ENCODE measurements at places on chromosomes 7 and 10.

DNA sequence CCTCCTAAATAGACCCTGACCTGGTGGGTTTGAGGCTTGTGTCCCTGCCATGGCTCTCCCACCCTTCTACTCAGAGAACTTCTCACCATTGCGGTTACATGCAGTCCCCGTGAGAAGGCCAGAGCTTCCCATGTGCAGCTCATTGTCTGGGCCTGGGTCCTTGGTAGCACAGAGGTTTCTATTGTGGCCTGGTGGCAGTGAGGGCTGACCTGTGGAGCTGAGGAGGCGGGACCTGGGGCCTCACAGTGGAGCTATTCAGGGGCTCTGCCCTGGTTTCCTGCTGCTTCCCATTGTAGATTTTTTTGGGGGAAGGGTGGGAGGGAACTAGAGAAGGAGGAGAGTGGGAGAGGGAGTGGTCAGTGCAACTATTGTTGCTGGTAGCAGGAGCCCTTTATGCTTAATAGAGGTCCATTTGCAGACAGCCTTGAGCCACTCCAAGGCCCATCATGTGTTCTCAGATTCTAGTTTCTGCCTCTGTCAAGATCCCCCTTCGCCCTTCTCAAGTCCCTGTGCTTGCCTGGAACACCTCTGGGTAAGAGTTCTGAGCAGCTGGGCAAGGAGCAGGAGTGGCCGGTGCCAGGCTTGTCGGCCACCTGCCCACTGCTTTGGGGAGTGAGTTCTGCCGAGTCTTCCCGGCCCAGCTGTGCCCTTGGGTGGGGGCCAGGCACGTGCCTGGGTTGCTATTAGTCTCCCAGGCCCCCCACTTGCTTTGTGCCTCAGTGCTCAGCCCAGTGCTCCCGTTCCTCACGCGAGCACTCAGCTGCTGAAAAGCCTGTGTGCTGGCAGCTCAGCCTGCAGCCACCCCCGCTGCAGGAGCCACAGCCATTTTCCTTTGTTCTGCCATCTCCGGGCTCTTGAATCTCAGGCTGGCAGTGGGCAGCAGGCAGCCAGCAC lies 10.7 kb downstream of the TSPAN14 start:
- DNase-seq = no peak

GRCh38 chr10:73061743-73062142 lies 34.9 kb downstream of the P4HA1 start:
- no peak for DNase-seq

DNA sequence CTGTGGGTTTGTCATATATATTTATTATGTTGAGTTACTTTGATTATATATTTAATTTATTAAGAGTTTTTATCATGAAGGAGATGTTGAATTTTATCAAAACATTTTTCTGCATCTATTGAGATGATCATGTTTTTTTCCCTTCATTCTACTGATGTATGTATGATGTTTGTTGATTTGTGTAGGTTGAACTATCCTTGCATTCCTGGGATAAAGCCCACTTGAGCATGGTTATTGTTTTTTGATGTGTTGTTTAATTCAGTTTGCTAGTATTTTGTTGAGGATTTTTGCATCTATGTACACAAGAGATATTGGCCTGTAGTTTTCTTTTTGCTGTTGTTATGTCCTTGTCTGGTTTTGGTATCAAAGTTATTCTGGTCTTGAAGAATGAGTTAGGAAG lies 31.1 kb downstream of the SCART1 start:
- no peak for DNase-seq

GRCh38 chr10:132411561-132412253 lies 14.7 kb downstream of the PWWP2B start:
- DNase-seq = peak; percentile 68

DNA sequence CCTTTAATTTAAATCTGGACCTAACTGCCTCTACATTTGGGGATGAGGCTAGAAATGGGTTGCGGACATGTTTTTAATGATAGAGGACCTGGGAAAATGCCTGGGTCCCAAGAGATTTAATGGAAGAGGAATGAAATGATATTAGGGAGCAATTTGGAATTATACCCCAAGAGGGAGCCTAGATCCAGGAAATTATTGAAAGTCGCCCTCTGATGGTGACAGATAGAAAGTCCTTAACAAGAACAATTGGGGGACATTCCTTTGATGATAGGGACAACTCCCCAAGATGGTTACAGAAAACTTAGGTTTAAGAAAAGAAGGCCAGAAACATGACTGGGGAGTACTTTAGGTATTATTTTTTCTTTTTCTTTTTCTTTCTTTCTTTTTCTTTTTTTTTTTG lies 9.5 kb upstream of the TSGA13 start:
- no peak for DNase-seq

DNA sequence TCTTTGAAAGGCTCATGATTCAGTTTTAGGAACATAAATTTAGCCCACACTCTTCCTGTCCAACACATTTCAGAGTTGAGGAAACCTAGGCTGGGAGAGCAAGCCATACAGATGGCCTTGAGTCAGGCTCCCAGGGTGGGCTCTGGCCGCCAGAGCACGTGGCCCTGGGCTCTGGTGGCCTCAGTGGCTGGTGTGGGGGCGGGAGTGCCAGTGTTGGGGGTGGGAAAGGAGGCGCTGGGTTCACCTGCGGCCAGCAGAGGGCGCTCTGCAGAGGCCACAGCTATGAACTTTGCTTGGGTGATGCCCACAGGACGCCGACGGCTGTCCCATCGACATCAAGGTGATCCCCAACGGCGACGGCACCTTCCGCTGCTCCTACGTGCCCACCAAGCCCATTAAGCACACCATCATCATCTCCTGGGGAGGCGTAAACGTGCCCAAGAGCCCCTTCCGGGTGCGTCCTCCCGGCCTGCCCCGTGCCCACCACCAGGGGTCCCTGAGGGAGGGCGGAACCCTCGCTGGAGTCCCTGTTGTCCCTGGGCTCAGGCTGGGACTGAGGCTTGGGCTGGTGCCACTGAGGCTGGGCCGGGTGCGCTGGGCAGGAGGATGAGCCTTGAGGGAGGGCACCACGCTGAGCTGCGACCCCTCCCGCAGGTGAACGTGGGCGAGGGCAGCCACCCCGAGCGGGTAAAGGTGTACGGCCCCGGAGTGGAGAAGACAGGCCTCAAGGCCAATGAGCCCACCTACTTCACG lies 11.9 kb downstream of the FLNC start:
- no peak for DNase-seq

DNA sequence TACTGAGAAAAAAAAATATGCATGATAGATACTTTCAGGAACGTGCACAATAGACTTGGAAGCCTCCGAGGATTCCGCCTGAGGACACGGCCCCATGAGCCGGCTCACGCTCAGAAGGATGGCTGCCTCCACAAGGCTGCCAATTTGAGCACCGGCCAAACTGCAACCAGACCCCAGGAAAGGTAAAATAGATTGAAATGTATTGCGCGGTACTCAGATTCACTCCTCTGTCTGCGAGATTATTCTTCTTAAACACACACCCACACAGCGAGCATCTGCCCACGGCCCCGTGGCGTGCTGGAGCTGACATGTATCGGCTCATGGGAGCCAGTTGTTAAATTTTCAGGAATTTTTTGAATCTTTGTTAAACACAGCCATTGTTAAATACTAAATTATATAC lies 653.2 kb upstream of the MKI67 start:
- DNase-seq = no peak

DNA sequence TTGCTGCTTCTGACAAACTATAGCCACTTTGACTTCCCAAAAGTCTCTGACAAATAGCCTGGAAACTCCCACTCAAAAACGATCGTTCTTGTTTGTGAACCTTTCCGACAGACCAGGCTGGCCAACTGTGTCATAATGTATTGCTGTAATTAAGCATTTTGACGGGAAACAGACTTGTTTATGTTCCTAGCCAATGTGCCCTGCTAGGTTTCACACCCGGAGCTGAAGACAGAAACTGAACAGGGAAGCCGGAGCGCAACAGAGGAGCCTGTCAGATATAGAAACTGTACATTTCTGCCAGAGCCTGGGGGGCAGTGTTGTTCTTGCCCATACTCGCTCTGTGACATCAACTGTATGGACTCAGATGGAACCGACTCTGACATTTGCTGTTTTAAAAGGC lies 55.3 kb upstream of the C7orf33 start:
- no peak for DNase-seq

GRCh38 chr10:120997756-120998155 lies 146.6 kb downstream of the WDR11 start:
- DNase-seq = no peak

GRCh38 chr7:140635816-140636215 lies 4.8 kb downstream of the DENND2A start:
- DNase-seq = no peak

GRCh38 chr10:131896403-131896802 lies 4.4 kb upstream of the PPP2R2D start:
- no peak for DNase-seq

GRCh38 chr7:126578338-126578737 lies 674.4 kb downstream of the GRM8 start:
- no peak for DNase-seq

DNA sequence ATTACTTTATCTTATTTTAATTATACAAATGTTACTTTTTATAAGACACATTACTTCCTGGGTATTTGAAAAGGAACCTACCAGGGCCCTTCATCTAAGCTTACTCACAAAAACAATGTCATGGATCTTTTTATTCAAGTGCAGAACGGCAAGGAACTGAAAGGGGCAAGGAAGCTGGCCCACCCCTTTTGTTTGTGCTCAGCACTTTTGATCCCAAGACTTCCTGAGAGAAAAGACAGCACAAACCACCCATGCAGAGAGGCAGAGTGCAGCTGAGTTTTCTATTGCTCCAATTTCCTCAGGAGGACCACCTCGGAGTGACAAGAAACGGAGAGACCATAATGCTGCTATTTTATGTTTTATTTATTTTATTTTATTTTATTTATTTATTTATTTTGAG lies 232.0 kb upstream of the NRP1 start:
- DNase-seq = no peak

GRCh38 chr10:33963729-33964128 lies 629.3 kb upstream of the NRP1 start:
- no peak for DNase-seq

GRCh38 chr7:106282390-106282789 lies 2.4 kb downstream of the NAMPT start:
- DNase-seq = no peak

- no peak for DNase-seq
Observed at GRCh38 chr7:139095194-139095659, 14.3 kb downstream of the ZC3HAV1 start.

GRCh38 chr10:100562008-100562672 lies 26.4 kb downstream of the HIF1AN start:
- DNase-seq = peak; percentile 47

DNA sequence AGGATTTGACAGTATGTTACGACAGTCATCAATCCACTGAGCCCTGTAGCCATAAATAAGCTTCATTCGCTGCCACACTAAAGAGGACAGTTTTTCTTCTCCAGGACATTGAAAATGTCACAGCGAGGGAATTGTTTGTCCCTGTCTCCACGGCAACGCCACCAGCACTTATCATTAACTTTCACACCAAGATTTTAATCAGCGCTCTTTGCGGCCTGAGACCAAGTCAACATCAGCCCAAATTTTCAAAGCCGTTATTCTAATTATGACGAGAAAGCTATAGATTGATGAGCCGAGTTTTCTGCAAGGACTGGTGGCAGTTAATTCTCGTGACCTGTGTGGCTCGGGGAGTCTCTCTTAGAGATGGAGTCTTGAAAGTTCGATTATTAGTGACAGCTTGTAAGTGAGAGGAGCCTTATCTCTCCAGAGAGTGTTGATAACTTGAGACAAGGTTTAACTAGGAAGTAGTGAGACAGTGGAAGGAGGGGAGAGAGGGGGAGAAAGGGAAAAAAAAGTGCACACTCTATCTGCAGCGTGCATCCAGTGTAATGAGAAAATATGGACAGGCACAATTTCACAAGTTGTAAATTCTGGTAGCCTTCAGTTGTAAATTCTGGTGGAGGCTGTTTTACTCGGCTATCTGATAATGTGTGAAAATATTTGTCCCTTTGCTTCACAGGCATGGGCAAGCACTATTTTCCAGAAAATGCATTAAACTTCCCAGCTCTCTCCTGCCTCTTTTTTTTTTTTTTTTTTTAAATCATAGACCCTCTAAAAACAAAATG lies 473.3 kb downstream of the LRMDA start:
- no peak for DNase-seq

- DNase-seq = peak; percentile 73
Observed at GRCh38 chr10:45420453-45421192, 46.6 kb downstream of the ALOX5 start.

DNA sequence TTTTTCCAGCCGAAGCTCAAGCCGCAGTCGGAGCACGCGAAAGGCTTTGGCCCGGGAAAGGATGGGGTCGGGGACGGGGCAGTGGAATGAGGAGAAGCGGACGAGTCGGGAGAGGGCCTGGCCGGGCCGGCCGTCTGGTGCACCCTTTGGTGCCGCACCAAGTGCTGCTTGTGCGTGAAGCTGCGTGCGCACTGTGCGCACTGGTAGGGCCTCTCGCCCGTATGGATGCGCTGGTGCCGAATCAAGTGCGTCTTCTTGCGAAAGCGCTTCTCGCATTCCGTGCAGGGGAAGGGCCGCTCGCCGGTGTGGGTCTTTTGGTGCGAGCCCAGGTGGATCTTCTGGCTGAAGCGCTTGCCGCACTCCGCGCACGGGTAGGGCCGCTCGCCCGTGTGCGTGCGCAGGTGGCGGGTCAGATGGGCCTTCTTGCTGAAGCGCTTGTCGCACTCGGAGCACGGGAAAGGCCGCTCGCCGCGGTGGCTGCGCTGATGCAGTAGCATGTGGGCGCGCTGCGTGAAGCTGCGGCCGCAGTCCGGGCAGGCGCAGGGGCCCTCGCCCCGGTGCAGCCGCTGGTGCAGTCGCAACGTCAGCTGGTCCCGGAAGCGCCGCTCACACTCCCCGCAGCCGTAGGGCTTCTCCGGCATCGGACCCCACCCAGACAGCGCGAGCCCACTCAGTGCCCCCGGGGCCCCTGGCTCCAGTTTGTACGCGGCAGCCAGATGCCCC lies 7.8 kb downstream of the ZNF467 start:
- no peak for DNase-seq

- DNase-seq = no peak
Observed at GRCh38 chr10:1605999-1606940, 131.1 kb downstream of the ADARB2 start.

DNA sequence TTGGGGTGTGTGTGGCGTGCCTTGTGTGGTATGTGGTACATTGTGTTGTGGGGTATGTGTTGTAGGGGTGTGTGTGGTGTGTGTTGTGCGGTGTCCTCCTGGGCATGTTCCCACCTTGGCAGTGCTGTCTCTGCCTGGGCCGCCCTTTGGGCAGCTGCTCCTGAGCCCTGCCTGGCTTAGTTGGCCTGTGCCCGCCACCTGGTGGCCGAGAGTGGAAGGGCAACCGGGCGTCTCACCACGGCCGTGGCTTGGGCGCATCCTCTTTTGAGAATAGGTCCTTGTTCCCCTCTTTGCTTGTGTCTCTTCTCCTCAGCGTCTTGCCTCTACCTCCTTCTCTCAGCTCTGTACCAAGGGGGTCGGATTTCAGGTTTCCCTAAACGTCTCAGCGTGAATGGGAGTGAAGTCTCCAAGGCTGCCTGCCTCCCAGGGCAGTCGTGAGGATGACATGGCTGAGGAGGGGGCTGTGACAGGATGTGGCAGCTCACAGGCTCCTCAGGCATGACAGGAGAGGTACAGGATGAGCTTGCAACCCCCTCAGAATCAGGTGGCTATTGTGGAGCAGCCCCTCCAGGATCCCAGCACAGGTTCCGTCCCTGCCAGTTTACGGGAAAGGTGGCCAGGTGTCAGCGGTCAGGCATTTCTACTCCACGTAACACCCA lies 98.4 kb upstream of the PODXL start:
- peak; percentile 75 for DNase-seq
